ENCODE measurements at places on chromosomes 5 and 9.

- DNase-seq: no peak
These were observed 32.2 kb upstream of the CDH18 start for GRCh38 chr5:20020247-20020646.

- no peak for DNase-seq
These were observed 96.6 kb downstream of the NLN start for GRCh38 chr5:65818592-65818991.

GRCh38 chr5:94469894-94470329, 148.5 kb downstream of the KIAA0825 start:
- DNase-seq: no peak

- no peak for DNase-seq
These were observed 65.0 kb downstream of the SNCAIP start for GRCh38 chr5:122377026-122377425.

DNA sequence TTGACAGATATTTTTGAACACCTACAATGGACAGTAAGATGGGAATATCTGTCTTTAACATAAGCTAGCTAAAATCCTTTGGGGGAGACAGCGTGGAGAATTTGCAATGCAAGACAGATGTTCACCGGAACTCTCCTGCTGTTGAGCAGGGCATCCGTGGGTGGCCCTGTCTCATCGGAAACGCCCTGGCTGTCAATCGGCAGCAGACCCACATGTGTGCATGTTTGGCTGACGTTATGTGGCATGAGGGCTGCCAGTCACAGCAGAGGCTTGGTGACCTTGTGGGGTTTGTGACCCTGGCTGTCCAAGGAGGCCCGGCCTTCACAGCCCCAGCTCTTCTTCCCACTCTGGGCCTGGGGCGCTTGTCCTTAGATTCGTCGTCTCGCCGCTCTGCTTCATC, 129.7 kb upstream of the OTULINL start:
- no peak for DNase-seq

DNA sequence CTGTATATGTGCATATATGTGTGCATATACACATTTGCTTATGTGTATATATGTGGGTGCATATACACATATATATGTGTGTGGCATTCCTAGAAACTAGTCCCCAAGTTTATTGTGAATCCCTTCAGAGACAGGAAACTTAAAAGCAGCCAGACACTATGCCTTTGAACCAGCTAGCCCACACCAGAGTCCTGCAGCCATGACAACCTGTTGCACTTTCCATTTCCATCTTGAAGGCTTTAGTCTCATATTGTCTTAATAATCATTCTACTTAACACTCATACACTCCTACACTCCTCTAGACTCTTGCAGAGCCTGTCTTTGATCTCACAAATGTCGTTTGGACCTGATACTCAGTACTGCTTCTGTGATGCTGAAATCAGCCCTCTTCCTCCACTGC, 34.8 kb upstream of the CDH6 start:
- DNase-seq: no peak
